Activated naive CD8-positive, alpha-beta T cell treated with anti-CD3 and anti-CD28 coated beads, Interleukin-2, amount 50 U/mL, for 16 hours (primary cell): ENCODE measurements at places on chromosomes 16 and 17.

DNA sequence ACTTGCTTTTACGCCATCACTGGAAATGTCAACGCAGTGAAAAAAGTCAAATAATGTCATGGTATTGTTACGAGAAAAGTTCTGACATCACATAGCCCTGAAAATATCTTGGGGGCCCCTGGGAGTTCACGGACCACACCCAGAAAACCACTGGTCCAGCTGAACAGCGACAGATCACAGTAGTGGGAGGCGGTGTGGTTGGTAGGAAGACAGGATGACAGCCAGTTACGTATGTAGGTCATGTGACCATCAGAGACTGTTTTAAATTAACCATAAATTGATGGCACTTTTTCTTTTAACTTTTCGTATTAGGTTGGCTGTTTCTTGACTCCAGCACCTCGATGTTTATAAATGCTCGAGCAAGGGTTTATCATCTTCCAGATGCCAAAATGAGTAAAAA, 11.9 kb downstream of the ERCC4 start:
- DNase-seq: no peak

GRCh38 chr16:80596507-80597207, 55.9 kb downstream of the DYNLRB2 start:
- no peak for DNase-seq

GRCh38 chr17:50771991-50772785, 4.9 kb upstream of the ANKRD40CL start:
- no peak for DNase-seq

- no peak for DNase-seq
Measured at GRCh38 chr16:63922560-63922959, 1199.3 kb downstream of the CDH11 start.

GRCh38 chr17:65509032-65509431, 52.4 kb downstream of the AXIN2 start:
- no peak for DNase-seq

GRCh38 chr16:22375117-22375962, 921 bp upstream of the CDR2 start:
- no peak for DNase-seq
